Germinal center (tissue), 1 donor: ENCODE measurements at places on chromosomes 6 and 20.
A peak's percentile ranks its signal among the peaks of the same experiment; 100 is the strongest.

GRCh38 chr6:142940487-142940886 is 4.5 kb downstream of the HIVEP2 start:
- no peak for DNase-seq

DNA sequence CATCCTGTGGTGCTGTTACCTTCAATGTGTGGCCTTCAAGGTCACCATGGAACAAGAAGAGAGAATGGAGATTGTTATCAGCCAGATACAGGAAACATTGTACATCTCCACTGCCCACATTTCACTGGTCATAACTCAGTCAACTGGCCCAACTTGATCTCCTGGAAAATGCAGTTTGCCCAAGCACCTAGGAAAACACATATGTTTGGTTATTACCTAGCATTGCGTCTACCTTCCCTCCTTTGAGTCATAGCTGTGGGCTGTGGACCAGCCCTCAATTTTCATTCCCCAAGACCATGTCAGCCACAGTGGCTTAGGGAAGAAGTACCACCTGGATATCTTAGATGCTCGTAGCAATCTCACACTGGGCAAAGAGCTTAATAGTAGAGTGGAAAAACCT is 513.4 kb downstream of the KIF16B start:
- DNase-seq: no peak

GRCh38 chr20:37636977-37637376 is 56.9 kb upstream of the CTNNBL1 start:
- no peak for DNase-seq

DNA sequence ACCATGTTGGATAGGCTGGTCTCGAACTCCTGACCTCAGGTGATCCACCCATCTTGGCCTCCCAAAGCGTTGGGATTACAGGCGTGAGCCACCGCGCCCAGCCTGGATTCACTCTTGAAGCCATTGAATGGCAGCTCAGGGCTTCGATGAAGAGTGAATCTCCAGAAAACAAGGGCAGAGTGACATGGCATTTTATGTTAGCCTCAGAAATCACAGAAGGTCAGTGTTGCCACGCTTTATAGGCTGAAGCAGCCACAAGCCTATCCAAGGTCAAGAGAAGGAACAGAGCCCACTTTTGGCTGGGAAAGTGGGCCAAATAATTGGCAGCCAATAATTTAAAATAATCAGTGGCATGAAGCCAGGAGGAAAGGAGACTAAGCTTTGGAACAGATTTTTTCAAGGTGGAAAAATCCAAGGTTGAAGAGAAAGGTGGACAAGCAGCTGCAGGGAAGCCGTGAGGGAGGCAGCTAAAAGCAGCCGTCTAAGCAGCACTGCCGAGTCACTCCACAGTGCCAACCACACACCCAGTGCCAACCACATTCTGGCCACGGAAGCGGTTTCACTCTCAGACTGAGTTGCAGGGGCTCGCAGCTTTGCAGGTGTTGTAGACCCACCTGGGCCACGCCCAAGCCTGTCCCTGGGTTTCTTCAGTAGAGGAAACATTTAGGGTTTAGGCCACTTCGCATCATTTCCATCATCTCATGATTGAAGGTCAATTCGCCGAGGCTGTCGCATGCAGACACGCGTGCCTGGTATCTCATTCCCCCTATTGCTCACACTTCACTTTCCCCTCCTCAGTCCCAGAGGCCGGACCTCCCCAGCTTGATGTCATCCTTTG is 17.4 kb upstream of the AVP start:
- no peak for DNase-seq

GRCh38 chr20:62587757-62588402 is 54.4 kb upstream of the SLCO4A1 start:
- no peak for DNase-seq

DNA sequence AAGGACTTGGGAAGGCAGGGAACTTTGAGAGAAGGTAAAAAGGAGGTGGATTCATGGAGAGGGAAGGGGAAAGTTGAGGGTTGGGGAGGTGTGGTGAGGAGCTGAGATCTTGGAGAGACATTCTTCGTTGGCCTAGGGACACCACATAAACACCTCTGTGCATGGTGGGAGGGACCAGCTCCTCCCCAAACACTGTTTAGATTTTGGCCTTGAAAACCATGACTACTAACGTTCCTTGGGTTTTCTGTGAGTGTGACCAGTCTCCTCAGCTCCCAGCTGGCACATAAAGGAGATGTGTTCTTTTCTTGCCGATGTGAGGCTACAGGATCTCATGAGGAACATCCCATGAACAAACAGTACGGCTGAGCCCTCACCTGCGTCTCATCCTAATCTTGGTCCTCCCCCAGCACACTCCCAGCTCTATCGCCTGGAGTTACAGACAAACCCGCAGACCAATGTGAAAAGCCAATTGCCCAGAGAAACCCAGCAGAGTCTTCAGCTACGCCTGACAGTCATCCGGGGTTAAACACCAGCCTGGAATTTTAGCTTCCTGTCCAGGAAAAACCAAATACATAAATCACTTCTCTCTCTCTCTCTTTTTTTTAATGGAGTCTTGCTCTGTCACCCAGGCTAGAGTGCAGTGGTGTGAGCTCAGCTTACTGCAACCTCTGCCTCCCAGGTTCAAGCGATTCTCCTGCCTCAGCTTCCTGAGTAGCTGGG is 22.0 kb upstream of the DDR1 start:
- no peak for DNase-seq

DNA sequence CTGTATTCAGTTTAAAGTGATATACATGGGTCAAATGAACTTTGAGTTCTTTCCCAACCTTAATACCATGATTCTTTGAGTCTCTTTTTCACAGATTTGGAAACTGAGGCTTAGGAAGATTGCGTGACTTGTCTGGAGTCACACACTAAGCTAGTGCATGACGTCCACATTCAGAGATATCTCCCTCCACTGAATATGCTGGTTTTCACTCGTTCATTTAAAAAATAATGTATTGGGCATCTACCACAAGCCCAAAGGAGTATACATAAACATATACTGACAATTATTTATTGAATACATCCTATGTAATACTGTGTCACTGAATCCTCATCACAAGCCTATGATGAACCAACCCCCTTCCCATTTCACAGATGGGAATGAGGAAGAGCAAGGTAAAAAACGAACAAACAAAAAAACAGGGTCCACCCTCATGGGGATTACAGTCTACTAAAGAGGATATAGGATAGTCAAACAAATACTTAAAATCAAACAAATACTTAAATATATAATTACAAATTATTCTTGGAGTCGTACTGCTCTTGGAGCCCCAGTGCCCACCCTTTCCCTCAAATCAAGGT is 611 bp upstream of the TM9SF4 start:
- no peak for DNase-seq

DNA sequence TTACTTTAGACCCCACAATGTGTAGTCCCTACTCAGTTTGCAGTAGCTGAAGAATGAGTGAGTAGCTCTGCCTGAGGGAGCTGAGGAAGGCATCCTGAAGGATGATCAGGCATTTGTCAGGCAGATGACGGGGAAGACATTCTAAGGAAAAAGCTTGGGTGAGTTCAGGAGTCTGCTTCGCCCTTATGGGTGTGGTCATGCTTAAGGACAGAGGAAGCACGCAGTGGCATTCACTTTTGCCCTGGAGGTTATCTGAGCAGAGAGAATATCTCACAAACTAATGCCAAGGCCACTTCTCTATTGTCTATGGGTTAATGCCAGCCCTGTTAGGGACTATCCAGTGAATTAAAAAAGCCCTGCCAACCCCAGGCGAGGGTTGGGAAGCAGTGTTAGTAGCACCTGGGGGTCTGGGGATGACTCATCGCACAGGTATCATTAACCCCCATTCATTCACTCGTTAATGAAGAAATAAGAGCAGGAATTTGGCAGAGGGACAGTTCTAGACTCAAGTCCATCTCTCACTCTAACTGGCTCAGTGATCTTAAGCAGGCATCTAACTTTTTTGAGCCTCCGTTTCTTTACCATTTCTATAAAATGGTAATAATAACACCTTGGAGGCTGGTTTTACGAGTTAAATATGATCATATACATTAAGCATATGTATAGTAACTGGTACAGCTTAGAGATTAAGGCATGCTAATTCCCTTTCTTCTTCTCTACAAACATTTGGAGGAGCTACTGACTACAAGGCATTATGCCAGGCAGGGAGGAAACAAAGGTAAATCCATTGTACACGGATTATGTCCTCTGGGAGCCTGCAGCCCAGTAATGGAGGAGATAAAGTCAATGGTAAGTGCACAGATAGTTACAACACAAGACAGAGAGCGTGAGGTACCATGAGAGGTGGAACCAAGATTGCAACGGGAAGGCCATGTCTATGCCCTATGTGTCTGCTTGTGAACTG is 93.2 kb upstream of the AKIRIN2 start:
- DNase-seq: no peak

DNA sequence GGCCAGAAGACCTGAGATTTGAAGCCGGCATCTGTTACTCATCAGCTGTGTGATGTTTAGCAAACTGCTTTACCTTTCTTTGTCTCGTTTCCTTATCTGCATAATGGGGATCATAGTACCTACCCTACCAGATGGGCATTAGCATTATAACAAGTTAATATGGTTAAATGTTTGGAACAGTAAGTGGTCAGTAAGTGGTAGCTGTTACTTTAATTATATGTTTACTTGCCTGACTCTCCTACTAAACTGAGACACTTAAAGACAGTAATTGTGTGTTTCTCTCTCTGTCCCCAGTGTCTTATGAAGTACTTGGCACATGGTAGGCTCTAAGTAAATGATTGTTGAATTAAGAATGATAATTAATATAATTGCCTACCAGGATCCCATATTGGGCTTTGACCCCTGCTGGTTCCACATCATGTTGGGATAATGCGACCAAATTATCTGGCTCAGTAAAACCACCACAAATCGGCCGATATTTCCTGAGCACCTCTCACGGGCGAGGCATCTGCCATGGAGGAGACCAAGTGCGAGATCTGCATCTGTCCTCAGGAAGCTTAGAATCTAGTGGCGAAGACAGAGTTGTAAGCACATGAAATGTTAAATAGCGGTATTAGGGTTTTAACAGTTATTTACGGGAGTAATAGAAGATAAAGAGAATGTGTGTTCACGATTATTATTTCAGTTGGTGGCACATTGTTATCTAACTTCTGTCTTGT is 31.4 kb downstream of the PTK7 start:
- DNase-seq: no peak

DNA sequence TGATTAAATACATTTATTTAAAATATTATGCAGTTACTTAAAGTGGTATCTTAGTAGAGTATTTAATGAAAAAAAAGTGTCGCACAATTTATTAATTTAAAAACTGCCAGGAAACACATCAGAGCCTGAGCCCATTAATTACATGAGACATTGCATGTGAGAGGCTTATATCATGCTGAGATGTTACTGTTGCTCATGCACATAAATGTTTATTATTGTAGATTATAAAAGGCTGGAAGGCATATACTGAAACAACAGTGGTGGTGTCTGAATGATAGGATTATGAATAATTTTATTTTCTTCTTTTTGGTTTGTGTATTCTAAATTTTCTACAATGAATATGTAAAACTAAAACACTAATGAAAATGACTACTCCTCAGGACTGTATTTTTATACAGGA is 45.7 kb upstream of the TXNDC5 start:
- no peak for DNase-seq

DNA sequence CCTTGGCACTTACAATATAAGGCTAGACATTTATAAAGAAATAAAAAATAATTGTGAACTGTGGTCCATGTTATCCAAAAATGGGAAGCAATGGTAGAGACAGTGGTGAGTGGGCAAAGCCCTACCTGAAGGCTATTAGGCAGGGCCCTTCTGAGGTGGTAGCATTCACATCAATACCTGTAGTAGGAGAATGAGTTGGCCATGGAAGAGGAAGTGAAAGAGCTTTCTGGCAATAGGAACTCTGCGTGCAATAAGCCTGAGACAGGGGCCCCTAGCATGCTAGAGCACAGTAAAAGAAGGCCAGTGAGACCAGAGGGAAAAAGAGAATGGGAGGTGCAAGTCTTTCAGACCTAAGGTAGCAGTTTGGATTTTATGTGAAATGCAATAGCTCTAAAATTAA is 754.5 kb downstream of the PTPRT start:
- DNase-seq: peak; percentile 5

GRCh38 chr20:504632-505075 is 38.9 kb downstream of the CSNK2A1 start:
- no peak for DNase-seq

GRCh38 chr6:26379292-26379691 is 3.6 kb upstream of the BTN2A2 start:
- DNase-seq: no peak

GRCh38 chr6:91509711-91510110 is 922.8 kb upstream of the MAP3K7 start:
- no peak for DNase-seq

DNA sequence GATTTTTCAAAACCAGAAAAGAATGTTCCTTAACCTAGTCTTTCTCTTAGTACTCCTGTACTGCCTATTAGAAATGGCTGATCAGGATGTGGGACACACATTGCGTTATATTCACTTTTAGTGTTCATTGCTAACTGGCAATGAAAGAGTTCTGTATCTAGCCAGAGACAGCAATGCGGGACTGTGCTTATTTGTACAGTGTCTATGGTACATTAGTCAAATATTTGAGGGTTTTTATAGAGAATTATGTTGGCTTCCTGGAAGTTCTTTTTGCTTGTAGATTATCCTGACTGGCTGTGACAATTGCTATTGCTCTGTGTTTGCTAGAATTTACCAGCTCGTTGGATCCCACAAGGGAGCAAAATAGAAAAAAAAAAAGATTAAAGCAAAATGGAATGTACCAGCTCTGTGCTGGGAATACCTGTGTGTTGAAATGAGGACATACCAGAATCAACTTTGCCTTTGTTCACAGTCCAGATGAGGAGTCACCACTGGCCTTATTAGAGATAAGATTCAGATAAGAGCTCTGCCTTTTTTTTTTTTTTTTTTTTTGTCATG is 22.4 kb upstream of the IFNGR1 start:
- no peak for DNase-seq

DNA sequence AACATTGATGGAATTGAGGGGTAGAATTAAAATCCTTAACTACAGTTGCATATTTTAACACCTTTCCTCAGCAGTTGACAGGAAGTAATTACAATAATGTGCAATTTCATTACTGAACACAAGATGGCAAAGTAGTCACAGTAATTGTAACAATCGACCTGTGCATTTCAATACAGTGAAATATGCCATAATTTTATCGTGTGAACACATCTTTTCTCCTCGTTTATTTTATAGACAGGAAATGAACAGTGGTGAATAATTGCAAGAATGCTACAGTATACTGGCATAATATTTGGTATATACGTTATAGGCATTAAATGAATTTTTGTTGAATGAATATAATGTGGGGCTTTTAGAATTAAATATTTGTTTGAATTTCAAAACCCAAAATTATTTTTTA is 25.0 kb downstream of the CYB5R4 start:
- DNase-seq: peak; percentile 51

- DNase-seq: no peak
Observed at GRCh38 chr20:9032758-9033157, 36.1 kb upstream of the PLCB4 start.

GRCh38 chr20:10312111-10312510 is 93.5 kb downstream of the SNAP25 start:
- no peak for DNase-seq

- no peak for DNase-seq
Observed at GRCh38 chr6:136886091-136886490, 36.0 kb upstream of the SLC35D3 start.

- DNase-seq: no peak
Observed at GRCh38 chr6:148460876-148461646, 118.4 kb downstream of the SASH1 start.
